Occipital lobe (tissue), 3 donors: ENCODE measurements at places on chromosomes 4 and X. TPM values are rescaled to one million over a fixed set of nuclear protein-coding genes. Genes with fewer than 3 reads are reported as not detected.

IRAK1 gene
- total RNA-seq: 8.7 TPM

FDCSP gene
- not detected for total RNA-seq

F9 gene
- not detected for total RNA-seq

CNOT6L gene
- 49.4 TPM for total RNA-seq

SPON2 gene
- total RNA-seq: 3.3 TPM
